ENCODE measurements at places on chromosomes 2 and 18.
A peak's percentile ranks its signal among the peaks of the same experiment; 100 is the strongest.

- DNase-seq, result no peak
Measured at GRCh38 chr2:86744152-86744551, 24.1 kb downstream of the RMND5A start.

DNA sequence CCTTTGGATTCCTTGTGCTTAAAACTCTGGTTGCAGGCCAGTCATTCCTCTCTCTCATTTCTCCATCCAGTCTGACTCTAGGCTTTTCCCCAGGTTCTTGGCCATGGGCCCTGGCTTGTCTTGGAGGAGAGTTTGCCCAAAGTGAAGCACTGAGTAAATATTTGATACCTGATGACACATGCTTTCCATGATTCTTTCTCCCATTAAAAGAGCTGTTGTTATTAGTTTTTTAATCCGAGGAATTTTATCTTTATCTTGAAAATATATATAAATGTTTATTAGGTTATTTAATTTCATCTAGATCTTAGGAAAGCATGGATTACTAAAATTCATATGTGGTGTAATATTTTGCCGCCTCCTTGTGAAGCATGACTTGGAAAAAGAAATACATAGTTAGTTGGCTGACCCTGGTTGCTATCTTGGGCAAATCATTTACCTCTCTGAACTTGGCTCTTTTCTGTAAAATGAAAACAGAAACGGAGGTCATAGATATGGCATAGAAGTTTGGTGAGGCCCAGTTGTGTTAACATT lies 650.1 kb downstream of the SLC4A3 start:
- DNase-seq, result no peak

DNA sequence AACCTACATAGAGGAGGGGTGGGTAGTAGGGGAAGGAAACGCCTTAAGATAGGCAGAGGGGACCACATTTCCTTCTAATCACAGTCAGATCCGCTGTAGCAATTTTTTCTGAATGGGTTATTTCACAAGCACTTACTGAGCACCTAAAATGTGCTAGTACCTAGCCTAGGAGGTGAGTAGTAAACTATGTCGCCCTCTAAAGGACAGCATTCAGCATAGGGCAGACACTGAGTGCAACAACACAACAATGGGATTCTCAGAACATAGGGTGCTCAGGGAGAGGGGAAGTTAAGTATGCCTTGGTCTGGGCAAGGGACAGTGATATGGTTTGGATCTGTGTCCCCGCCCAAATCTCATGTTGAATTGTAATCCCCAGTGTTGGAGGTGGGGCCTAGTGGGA lies 166.1 kb upstream of the RAB6C start:
- DNase-seq, result no peak

- no peak for DNase-seq
Measured at GRCh38 chr2:225112362-225113126, 70.3 kb upstream of the DOCK10 start.

- DNase-seq, result no peak
Measured at GRCh38 chr2:78304678-78305077, 720.8 kb upstream of the REG3G start.

- no peak for DNase-seq
Measured at GRCh38 chr2:127371037-127371436, 16.7 kb downstream of the MAP3K2 start.

- no peak for DNase-seq
Measured at GRCh38 chr2:4561196-4561595, 857.8 kb downstream of the DCDC2C start.

DNA sequence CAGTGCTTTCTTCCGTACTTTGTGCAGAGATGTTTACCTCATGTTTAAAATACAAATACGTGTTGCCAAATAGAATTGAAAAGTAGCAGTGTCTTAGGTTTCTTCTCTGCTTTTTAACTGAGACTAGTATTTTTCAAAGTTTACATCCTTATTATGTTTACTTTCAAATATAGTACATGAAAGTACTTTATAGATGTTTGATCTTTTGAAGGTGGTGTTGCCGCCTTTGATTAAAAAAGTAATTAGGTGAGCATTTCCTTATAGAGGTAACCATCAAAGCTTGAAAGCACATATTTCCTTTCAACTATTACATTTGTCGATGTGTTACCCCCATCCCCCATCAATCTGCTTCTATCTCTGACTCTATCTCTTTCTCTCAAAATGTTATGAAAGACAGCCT lies 87.0 kb downstream of the CERS6 start:
- peak; percentile 15 for DNase-seq

DNA sequence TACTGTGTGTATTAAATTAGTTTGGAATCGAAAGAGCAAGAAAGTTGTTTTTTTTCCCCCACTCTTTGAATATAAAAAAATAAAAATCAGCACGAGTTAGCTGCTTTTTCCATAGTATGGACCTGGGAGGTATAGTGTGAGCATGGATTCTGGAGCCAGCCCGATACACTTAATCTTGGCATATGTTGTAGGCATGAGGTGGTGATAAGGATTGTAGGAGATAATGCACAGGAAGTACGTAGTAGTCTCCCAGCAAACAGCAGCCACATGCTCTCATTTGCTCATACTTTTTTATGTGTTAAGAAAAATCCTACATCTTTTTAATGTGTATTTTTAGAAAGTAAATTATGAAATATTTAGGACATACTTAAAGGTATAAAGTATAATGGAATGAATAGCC lies 2.1 kb upstream of the DNAJC27 start:
- DNase-seq, result no peak

DNA sequence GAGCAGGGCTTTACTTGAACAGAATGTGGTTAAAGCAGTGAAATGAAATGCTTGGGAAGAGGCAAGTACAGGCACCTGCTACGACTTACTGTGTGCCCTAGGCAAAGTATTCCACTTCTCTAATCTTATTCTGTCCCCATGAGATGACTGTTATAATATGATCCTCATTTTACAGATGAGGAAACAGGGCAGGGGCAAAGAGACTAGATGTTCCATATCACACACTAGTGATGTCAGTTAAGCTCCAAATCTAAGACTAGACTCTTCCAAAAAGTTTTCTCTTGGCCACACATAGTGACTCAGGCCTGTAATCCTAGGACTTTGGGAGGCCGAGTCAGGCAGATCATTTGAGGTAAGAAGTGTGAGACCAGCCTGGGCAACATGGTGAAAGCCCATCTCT lies 235.0 kb downstream of the SETBP1 start:
- DNase-seq, result no peak

- no peak for DNase-seq
Measured at GRCh38 chr2:158488442-158489216, 31.9 kb downstream of the PKP4 start.

DNA sequence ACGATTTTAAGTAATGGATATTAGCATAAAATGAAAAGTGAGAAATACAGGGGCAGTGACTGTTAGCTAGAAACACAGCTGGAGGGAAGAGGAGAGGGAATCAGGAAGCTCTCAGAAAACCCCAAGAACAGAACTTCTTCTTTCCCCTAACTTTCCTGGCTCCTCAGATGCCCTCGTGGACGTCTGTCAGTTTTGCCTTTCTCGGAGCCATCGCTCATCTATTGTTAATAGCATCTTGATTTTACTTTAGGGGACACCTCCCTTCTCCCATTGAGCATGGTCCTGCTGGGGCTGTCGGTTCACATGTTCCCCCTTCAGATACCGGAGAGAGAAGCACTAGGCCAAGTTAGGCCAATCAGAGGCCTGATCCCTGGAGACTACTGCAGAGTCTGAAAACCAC lies 2.3 kb upstream of the PLEK start:
- no peak for DNase-seq

GRCh38 chr2:163182764-163183354 lies 344.3 kb upstream of the KCNH7 start:
- no peak for DNase-seq

DNA sequence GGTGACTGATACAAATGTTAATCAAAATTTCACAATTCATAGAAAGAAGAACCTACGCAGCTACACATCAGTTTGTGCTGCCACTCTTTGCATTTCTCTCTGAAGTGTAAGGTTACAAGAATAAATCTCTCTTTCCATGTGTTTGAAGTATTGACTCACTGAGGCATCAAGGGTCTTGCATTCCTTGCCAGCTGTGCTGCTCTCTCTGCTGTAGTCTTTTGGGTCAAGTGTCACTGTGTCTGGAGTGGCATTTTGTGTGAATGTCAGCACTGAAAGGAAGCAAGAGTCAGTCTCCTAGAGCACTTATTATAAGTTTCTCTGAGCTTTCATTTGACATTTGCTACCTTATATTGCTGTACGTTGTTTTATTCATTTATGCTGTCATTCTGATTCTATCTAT lies 1696.1 kb upstream of the LRRTM1 start:
- DNase-seq, result no peak

- DNase-seq, result no peak
Measured at GRCh38 chr2:46306330-46306751, 9.1 kb downstream of the EPAS1 start.

- DNase-seq, result no peak
Measured at GRCh38 chr2:136233298-136233697, 115.3 kb upstream of the CXCR4 start.

GRCh38 chr2:223442847-223443246 lies 159.3 kb downstream of the SCG2 start:
- no peak for DNase-seq

DNA sequence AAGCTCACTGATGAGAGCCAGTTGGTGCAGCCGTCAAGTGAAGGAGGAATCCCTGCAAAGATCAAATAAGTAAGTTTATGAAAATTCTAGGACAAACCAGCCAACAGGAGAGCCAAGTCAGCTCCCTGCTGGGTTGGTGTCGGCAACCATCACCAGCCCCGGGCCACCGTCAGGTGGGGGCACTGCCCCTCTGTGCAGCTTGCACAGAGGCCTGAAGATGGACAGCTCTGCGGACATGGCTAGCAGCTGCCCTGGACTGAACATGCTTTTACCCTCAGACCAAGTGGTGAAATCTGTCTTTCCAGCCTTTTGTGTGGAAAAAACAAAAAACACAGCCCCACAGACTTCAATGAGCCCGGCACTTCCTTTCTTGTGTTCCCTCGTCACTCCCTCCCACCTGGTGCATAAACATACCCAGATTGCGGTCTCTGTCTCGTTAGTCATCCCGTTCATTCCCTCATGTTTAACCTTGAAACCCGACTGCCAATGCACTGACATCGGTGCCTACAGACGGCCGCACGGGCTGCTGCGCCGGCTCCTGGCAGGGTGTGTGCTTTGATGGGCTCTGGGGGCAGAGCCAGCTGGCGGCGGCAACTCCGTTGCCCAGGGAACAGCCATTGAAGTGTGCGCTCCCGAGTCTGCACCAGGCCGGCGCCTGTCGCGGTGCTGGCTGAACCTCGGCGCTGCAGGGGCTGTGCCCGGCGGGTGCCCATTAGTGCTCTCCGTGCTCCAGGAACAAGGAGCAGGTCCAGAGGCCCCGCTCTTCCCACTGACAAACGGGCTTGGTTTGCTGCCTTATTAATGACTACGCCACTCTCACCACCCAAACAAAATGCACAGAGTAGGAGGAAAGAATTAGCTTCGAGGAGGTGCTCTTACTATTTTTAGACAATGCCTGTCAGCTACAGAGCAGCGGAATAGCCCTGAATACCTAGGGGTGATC lies 95.3 kb downstream of the EIPR1 start:
- no peak for DNase-seq

DNA sequence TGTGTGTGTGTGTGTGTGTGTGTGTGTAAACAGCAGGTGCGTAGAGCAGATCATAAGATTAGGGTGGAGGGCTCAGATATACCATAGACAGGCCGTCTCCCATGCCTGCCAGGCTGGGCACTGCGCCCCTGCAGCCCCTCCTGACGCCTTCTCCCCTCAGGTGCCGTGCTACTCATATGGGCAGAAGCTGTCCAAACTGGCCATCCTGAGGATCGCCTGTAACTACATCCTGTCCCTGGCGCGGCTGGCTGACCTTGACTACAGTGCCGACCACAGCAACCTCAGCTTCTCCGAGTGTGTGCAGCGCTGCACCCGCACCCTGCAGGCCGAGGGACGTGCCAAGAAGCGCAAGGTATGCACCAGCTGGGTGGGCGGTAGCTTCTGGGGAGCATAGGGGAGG lies 10.0 kb downstream of the ATOH8 start:
- DNase-seq, result no peak

DNA sequence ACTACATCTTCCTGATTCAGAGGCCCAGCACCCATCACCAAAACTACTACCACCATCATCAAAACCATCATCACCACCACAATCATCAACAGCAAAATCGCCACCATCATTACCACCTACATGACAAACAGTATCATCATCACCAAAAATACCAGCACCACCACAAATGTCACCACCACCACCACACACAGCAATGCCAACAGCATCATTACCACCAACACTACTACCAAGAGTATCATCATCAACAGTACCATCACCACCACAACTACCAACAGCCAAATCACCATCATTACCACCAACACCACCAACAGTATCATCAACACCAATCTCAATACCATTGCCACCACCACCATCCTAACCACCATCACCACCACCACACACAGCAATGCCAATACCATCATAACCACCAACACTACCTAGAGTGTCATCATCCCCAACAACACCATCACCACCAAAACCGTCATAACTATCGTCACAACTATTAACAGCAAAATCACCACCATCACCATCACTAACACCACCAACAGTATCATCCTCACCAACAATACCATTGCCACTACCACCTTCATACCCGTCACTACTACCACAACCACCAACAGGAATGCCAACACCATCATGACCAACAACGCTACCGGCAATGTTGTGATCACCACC lies 64.6 kb upstream of the TEX51 start:
- DNase-seq, result no peak

DNA sequence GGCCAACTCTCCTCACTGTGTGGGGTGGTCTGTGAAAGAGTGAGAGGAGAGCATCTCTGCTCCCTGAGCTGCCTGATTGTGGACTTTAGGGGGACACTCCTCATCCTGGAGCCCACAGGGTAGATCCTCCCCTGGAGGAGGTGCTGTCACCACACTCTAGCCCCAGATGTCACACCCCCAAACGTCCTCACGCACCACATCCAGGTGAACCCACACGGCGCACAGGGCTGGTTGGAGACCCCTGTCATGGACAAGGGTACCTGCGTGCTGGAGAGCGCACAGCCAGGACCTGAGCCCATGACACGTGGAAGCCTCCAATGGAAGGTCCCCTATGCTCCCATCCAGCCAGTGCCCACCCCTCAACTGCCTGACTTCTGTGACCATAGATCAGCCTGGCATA lies 10.5 kb downstream of the AGXT start:
- no peak for DNase-seq

DNA sequence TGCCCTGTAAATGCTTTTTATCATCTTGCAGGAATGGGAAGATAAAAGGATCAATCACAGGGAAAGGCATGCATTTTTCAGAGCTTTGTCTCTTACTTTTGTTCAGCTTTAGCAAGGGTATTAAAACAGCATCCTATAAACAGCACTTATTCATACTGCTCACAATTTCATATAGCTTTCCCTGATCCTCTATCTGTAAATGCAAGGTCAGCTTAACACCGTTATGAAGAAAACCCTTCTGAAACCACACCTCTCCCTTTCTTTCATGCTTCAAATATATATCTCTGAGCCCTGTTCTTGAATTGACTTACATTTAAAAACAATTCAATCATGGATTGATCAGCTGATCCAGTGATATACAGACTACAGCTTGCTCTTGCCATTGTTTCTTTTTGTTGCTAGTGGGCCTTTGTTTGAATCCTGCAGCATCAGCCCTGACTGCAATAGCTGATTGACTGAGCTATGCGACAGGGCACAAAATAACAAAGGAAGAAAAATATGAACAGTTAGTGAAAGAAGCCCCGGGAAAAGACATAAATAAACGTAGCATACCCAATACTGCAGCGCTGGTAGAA lies 795.5 kb upstream of the CDH2 start:
- DNase-seq, result no peak
